Fibroblast of upper back skin (primary cell): ENCODE measurements at places on chromosomes 13 and 19.

- peak; percentile 34 for DNase-seq
These were observed 8.9 kb downstream of the RTBDN start for GRCh38 chr19:12825254-12826131.

GRCh38 chr19:5263615-5264014 is 77.0 kb downstream of the PTPRS start:
- no peak for DNase-seq

DNA sequence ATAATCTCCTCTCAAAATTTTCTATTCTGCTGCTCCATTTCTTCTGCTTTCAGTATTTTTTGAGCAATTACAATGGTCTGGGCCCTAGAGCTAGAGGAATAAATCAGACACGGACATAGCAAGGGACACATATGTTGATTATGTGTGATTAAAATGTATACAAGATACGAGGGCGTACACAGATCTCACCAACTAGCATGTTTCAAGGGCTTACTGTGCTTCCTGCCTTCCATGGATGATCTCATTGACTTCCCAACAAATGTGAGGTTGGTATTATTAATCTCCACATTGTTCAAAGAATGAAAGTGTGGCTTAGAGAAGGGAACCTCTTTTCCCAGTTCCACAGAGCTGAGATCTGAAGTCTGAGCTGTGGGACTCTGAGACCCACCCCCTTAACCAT is 9.1 kb downstream of the PLD3 start:
- peak; percentile 8 for DNase-seq

DNA sequence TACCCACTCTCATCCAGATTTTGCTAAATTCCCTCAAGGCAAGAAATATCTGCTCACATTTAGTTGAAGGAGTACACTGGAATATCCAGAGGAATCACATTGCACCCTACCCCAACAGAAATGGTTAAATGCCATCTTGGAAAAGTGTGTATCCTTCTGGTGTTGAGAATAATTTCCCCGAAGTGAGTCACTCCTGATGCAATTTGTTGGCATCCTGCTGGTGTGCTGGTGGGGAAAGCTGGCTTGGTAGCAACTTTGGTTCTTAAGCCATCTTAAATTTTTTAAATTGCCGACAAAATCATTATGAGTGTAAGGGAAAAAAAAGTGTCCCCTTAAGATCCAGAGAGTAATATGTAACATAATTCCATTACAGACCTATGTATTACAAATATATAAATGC is 337.3 kb upstream of the DACH1 start:
- peak; percentile 57 for DNase-seq

GRCh38 chr19:6738787-6739389 is 592 bp upstream of the TRIP10 start:
- no peak for DNase-seq

- DNase-seq: no peak
These were observed 25.1 kb downstream of the CEACAM4 start for GRCh38 chr19:41601771-41602170.

DNA sequence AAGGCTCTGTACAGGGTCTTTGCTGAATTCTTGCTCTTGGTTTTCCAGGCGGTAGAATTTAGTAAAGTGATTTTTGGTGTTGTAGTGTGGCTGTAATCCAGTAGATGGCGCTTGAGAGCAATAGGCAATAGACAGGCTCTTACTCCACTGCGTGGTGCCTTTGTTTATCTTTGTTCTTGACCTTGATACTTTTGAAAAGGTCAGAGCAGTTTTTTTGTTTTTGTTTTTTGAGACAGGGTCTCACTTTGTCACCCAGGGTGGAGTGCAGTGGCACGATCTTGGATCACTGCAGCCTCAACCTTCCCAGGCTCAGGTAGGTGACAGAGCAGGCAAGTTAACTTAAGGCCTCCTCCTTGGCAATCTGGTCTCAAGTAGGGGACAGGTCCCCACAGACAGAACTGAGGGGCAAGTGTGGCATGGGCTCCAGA is 12.2 kb upstream of the LILRA5 start:
- peak; percentile 14 for DNase-seq

DNA sequence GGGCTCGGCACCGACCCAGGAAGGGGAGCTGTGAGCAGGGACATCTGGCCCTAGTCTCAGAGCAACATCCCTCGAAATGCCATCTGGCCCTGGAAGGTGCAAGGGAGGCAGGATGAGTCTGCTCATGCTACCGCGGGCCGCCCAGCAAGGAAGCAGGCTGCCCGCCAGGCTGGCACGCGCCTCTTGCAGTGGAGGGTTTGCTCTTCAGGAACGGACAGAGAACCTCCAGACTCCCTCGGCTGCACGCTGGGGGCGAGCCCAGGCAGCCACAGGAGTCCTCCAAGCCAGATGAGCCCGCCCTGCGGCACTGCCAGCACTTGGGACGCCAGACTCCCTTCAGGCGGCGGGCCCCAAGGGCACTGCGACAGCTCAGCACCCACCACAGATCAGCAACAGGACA is 10.1 kb upstream of the ATP8B3 start:
- DNase-seq: no peak

DNA sequence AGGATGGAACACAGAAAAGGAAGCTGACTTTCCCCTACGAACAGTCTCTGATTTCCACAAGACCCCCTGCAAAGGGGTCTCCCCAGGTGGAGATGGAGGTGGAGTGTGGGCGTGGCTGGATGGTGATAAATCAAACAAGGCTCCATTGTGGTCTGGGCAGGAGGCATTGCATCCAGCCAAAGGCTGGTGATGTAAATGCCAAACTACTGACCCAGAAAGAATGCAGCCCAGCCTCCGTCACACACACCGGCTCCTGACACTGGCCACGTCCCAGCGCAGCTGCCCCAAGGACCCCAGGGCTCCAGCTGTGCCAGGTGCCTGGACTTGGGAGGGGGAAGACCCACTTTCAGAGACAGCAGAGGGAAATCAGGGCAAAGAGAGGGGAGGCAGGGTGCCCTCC is 6.3 kb downstream of the SLC7A1 start:
- no peak for DNase-seq
